ENCODE measurements at places on chromosomes 16 and 17.

DNA sequence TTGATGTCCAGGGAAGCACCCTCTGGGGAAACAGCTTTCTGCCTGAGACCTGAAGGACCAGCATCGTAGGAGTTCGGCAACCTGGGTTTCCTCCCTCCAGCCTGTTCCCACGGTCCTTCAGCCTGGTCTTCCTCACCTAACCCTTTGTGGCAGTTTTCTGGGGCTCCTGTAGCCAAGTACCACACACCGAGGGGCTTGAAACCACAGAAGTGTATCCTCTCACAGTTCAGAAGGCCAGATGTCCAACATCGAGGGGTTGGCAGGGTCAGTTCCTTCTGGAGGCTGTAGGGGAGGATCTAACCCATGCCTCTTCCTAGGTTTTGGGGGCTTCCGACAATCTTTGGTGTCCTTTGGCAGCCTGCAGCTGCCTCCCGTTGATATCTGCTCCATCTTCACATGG lies 381.0 kb upstream of the TNRC6C start:
- no peak for DNase-seq

GRCh38 chr17:50920891-50921586 lies 54.9 kb upstream of the TOB1 start:
- no peak for DNase-seq

- no peak for DNase-seq
These were observed 17.2 kb downstream of the BRIP1 start for GRCh38 chr17:61846088-61846487.

DNA sequence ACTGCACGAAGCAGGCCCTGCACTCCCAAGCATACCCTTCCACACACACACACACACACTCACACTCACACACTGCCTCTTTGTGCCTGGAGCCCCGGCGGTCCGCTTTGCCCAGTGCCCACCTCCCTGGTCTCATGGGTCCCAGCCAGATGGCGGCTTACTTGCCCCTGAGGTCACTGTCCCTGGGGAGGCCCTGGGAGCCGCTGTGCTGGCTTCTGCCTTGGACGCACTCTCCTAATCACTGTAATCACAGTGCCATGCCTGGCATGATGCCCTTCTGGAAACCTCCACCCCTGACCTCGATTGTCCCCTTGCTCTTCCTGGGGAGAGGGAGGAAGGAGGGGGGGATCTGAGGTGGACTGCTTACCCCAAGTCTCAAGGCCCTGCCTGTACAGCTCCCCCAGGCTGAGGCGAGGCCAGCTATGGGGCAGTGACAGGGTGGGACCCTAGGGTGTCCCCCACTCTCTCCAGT lies 36.0 kb downstream of the ARHGAP23 start:
- no peak for DNase-seq

DNA sequence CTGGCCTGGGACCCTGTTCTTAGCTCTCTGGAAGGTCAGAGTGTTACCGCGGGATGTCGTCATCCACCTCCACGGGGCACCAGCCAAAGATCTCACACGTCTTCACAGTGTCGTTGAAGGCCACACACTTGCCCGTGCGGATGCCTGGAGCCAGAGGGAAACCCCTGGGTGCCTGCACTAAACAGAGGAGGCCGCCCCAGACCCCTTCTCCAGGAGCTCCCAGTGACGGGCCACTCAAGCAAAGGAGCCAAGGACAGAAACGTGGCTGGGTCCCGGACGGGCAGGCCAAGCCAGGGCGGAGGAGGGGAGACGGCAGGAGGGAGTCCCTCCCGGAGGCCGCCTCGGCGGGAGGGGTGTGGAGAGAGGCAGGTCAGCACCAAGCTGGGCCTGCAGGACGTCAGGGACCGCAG lies 11.0 kb upstream of the CAMKK1 start:
- DNase-seq, result no peak

GRCh38 chr16:78570399-78571141 lies 471.1 kb downstream of the WWOX start:
- no peak for DNase-seq

- DNase-seq, result no peak
These were observed 160.8 kb downstream of the SKAP1 start for GRCh38 chr17:48269209-48269608.

- no peak for DNase-seq
These were observed 36.6 kb upstream of the EMP2 start for GRCh38 chr16:10616756-10617640.

GRCh38 chr16:89601906-89602272 lies 11.6 kb upstream of the DPEP1 start:
- DNase-seq, result no peak

GRCh38 chr17:81907219-81908145 lies 3.7 kb downstream of the PCYT2 start:
- DNase-seq, result no peak

- no peak for DNase-seq
These were observed 31.0 kb upstream of the BHLHA9 start for GRCh38 chr17:1239210-1239609.

- DNase-seq, result no peak
These were observed 2.8 kb upstream of the SEZ6 start for GRCh38 chr17:29008591-29008990.

- DNase-seq, result no peak
These were observed 19.7 kb downstream of the NXPH3 start for GRCh38 chr17:49595328-49595727.

DNA sequence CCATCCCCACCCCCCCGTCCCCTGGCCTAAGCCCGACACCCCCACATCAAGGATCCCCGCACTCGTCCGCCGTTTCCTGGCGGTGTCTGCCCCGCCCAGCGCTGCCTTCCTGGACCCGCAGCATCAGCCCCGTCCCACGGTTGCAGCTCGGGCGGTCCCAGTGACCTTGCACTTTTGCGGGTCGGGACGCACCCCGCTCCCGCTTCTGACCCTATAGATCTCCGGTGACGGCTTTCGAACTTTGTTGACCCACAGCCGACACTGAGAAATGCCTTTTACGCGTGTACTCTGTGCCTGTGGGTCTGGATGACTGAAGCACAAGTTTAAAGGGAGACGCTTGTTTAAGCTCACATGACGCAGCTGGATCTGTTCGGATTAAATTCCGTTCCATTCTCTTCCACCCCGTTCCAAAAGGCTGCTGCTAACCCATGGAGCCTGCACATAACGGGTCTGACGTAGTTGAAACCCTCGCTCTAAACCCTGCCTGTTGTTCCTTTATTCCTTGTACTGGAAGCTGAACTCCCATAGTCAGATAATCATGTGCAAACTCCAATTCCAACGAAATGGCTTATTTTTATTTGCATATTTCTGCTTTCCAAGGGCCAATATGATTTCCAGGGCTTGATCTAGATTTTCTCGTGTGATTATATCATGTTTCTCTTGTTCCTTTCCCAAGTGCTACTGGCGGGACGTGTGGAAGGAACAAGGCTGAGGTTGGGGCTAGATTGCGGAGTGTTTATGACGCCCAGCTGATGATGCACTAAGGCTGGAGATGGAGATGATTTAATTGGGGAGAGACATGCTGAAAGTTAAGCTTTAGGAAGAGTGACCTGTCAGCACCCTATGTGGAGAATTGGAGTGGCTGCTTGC lies 834 bp downstream of the FLYWCH1 start:
- DNase-seq, result peak; percentile 29

All from stimulated activated CD4-positive, alpha-beta T cell treated with anti-CD3 and anti-CD28 coated beads, TNF-alpha, amount 100 ng/mL, for 4 hours (primary cell).